Activated naive CD8-positive, alpha-beta T cell treated with anti-CD3 and anti-CD28 coated beads, Interleukin-2, amount 10 ng/mL, durations not matched to agents 7 days and 5 days (primary cell): ENCODE measurements at places on chromosomes 13 and 19. TPM values are rescaled to one million over a fixed set of nuclear protein-coding genes. Genes with fewer than 3 reads are reported as not detected.

SCN1B gene
- total RNA-seq: 1.2 TPM

CILP2 gene
- 0.14 TPM for total RNA-seq

ZNF729 gene
- total RNA-seq: not detected

TBC1D17 gene
- total RNA-seq: 51.3 TPM

DNA sequence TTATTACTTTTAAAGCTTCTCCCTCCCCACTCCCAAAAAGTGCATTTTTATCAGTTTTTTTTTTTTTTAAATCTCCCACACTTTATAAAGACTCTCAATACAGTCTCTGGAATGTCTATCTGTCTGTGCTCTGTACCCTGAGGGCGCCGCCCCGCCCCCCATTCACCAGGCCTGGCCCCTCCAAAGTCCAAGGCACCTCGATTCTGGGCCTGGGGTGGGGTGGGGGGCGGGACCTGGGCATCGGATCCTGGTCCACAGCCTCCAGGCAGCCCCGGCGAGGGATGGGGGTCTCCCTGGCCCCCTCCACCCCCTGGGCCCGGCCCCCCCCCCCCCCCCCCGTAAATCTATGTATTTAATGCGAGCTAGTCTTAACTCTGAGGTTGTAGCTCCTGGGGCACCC, 23.3 kb downstream of the ZBTB7A start:
- DNase-seq: no peak

DNA sequence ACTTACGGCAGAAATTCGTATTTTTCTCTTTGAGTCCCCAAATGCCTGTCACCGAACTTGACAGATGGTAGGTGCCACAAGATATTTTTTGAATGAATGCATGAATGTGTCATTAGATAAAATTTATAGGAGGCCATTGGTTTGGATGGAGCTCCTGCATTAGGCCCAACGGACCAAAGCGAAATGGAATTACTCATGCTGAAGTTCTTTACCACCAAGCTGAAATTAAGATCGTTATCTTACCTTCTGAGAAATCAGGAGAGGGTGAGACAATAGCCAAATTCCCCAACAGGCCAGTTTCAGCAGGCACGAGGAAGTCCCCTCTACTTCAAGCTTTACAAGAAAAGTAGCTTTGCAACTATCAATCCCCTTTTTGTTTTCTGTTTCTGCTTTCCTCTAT, 452.5 kb upstream of the ARGLU1 start:
- DNase-seq: no peak

DNA sequence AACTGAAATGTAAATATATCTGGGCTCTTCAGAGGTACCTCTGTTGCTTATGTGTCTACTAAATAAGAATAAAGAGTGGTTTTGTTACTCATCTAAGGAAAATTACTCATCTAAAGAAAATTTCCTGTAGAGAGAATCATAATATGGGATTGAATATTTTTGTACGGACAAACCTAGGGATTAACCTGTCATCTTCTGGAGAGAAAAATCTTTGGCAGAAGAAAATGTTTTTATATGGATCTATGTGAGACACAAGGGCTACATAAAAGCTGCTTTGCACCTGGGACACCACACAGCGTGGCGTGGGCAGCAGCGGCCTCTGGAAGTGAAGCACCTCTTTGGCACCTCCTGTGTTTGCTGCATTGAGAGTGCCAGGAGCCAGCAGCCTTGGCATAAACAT, 242.9 kb upstream of the DACH1 start:
- DNase-seq: no peak

DNA sequence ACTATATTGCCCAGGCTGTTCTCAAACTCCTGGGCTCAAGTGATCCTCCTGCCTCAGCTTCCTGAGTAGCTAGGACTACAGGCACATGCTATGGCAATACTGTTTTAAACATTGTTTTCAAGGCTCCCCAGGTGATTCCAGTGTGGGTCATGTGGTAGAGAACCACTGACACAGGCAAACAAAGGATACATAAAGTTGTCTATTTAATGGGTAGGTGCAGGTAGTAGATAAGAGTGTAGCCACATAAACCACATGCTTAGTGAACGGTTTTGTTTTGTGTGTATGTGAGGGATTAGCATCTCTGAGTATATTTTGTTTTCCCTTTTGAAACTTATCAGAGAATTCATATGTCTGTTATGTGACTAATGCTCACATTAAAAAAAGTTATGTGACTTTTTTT, 36.7 kb downstream of the USPL1 start:
- no peak for DNase-seq

DNA sequence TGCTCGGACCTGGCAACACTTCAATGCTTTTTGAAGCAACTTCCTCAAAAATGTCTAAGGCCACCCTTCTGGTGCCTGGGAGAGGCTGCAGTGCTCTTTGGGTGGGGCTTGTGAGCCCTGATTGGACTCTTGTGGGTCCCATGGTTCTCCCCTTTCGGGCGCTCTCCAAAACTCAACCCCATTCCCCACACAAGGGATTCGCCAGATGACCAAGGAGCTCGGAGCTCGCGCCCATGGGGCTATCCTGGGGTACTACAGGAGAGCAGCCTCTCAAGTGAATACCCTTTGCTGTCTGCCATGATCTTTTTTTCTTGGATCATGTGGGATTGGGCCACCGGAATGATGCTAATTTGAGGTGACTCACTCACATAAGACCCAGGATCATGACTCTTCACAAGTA, 29.7 kb upstream of the KL start:
- no peak for DNase-seq
